ENCODE measurements at places on chromosomes 5 and 9. TPM values are rescaled to one million over a fixed set of nuclear protein-coding genes. Genes with fewer than 3 reads are reported as not detected.

THOC3 gene
- 75.5 TPM for total RNA-seq

- peak; percentile 95 for DNase-seq
Measured at GRCh38 chr5:1555011-1555807, 31.4 kb upstream of the LPCAT1 start.

- DNase-seq, result no peak
Measured at GRCh38 chr9:841371-842209, at the start of gene DMRT1. Gene DMRT1, plus strand, starts transcription at chr9:841697. Its CDS starts 142 bp downstream, at chr9:841839.

TSPAN17 gene
- total RNA-seq, result 40.2 TPM

GRCh38 chr9:127450243-127450760, 904 bp downstream of the RPL12 start:
- no peak for DNase-seq

DNA sequence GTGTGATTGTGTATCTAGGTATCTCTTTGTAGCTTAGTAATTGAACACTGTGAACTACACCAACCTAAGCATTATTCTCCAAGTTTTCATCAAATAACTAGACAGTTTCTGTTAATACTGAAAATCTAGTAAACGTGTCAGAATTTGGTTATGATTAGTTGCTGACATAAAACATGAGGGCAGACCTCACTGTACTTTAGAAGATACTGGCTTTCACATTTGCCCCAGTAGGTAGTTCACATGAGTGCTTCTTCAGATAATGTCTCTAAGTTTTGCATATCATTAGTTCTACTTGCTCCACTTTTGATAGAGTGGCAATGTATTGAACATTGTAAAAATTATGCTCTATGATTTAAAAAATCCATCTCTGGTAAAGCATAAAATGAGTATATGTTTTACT, 7.1 kb downstream of the CDKN2B start:
- no peak for DNase-seq

- DNase-seq, result no peak
Measured at GRCh38 chr5:1322955-1323802, 21.7 kb downstream of the CLPTM1L start.

TAF11L10 gene
- total RNA-seq, result not detected
